Activated naive CD4-positive, alpha-beta T cell treated with anti-CD3 and anti-CD28 coated beads, Interleukin-2, amount 50 U/mL, for 16 hours (primary cell): ENCODE measurements at places on chromosomes 12 and 14.

DNA sequence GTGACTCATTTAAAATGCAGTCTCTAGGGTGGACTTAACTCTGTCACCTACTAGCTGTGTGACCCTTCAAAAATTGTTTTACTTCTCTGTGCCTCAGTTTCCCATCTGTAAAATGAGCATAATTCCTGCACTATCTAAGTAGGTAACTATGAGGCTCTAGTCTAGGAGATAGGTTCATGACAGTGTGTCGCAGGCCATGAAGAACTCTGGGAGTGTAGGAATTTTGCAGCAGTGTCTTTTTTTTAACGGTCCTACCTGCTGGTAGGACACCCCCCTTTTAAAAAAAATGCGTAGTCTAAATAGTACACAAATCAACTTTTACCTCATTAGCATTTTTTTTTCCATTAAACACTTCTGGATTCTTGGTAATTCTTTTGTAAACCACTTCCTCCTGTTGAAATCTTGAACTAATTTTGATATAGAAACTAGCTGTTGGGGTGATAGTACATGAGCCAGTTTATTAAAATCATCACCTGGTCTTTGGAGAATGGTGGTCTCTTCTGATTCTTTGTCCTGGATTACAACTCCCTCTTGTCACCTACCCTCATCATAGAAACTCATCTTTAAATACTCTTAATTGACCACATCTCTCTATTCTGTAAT, 86.0 kb upstream of the SLC38A2 start:
- DNase-seq = no peak

GRCh38 chr12:32445356-32445755, 46.0 kb downstream of the FGD4 start:
- DNase-seq = no peak

- no peak for DNase-seq
These were observed 10.6 kb downstream of the EML1 start for GRCh38 chr14:99803803-99804202.

GRCh38 chr12:49008943-49009342, 9.6 kb downstream of the PRKAG1 start:
- no peak for DNase-seq

DNA sequence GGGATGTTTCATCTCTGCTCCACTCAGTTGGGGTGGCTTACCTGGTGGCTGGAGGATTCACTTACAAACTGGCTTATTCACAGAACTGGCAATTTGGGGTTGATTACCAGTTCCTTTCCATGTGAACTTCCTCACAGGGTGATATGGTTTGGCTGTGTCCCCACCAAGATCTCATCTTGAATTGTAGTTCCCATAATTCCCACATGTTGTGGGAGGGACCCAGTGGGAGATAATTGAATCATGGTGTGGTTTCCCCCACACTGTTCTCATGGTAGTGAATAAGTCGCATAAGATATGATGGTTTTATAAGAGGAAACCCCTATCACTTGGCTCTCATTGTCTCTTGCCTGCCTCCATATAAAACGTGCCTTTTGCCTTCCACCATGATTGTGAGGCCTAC, 26.9 kb upstream of the IGF1 start:
- DNase-seq = no peak

DNA sequence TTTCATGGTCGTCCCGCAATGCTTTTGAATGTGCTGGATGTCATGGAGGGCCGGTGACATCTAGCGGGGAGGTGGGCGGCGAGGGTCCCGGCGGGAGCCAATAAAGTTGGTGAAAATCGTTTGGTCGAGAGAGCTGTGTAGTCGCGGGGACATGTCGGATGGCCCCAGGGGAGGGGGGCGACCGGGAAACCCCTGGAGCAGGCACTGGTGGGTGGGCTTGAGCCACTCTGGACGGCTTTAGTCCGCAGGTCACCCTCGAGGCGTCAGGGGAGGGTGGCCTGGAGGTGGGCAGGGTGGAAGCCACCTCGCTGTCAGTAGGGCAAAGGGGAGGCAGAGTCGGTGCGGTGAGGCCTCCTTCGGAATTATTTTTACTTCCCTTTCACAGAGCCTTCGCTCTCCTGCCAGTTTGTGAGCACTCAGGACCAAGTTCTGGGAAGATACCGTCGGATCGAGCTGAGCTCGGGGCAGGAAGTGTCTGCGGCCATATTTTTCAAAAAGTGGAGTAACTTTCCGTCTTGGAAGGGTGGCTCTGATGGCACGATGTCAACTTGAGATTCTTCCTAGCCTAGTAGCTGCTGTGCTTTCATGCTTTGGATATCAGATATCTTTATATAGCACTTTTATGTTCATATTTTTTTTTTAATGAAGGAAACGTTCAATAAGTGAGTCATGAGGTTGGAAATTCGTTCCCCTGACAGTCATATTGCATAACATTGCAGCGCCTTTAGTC, 28.2 kb downstream of the WBP11 start:
- peak; percentile 30 for DNase-seq

- DNase-seq = no peak
These were observed 586.9 kb downstream of the CCER1 start for GRCh38 chr12:90368081-90368480.

- no peak for DNase-seq
These were observed 94.7 kb upstream of the DDHD1 start for GRCh38 chr14:53247596-53248370.

DNA sequence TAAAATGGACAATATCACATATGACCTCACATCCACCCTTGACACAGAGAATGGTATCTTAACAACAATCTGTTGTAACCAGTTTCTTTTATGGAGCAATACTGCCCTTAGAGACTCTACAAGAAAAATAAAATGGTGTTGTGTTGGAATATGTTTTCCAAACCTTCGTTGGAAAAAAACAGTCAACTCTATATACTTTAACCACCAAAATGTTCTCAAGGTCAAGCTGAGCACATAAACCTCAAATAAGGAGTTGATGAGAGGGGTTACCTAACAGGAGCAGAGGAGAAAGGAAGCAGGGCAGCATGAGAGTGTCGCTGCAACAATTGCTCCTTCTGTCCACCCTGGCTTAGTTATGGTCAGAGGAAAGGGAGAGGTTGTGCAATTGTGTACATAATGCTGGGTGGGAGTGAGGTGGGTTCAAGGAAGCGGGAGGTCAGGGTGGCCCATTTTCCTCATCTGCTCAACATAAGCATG, 179.2 kb upstream of the BMP4 start:
- no peak for DNase-seq

DNA sequence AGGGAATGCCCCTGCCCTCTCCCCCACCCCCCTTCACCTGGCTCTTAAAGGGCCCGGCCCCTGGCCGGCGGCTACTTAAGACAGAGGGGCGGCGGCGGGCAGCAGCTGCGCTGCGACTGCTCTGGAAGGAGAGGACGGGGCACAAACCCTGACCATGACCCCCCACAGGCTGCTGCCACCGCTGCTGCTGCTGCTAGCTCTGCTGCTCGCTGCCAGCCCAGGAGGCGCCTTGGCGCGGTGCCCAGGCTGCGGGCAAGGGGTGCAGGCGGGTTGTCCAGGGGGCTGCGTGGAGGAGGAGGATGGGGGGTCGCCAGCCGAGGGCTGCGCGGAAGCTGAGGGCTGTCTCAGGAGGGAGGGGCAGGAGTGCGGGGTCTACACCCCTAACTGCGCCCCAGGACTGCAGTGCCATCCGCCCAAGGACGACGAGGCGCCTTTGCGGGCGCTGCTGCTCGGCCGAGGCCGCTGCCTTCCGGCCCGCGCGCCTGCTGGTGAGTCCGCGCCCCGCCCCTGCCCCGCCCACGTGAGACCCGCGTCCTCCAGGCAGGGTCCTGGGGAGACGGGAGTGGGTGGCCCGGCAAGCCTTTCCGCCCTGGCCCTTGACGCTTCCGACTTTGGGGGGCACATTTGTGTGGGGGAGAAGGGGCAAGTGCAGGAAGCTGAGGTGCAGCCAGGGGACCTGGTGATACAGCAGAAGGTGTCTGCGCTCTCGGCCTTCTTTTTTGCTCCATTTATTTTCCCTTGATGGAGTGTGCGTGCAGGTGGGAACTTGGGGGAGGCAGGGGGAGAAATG, at the start of gene IGFBP6:
Gene IGFBP6 (plus strand): TSS at position 104 of the 790 bp plus-strand sequence. CDS start 51 bp downstream, at position 155.
- peak; percentile 56 for DNase-seq

DNA sequence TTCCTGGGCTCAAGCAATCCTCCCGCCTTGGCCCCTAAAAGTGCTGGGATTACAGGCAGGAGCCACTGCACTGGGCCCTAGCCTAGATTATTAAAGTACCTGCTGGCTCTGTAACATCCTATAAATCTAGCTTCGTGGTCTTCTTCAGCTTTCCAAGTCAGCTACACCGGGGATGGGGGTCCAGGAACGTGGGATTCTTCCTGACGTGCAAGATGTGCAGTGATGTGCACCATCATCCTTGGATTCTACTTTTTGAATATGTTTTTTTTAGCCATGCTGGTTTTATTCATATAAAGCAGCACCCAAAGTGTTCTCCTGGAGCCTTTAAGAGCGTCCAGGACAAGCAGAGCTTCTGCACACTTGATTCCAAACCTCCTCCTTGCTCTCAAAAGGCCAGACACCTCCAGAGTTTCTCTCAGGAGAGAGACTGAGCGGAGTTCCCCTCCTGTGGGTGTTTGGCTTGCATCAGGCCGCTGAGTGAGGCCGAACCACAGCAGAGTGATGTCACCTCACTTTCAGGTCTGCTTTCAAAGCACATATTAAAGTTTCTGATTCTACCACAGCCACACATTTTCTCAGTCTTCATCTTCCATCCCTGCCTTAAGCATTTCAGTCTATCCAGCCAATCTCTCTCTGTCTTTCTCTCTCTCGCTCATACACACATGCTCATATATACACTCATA, 33.4 kb downstream of the VCPKMT start:
- DNase-seq = peak; percentile 87

DNA sequence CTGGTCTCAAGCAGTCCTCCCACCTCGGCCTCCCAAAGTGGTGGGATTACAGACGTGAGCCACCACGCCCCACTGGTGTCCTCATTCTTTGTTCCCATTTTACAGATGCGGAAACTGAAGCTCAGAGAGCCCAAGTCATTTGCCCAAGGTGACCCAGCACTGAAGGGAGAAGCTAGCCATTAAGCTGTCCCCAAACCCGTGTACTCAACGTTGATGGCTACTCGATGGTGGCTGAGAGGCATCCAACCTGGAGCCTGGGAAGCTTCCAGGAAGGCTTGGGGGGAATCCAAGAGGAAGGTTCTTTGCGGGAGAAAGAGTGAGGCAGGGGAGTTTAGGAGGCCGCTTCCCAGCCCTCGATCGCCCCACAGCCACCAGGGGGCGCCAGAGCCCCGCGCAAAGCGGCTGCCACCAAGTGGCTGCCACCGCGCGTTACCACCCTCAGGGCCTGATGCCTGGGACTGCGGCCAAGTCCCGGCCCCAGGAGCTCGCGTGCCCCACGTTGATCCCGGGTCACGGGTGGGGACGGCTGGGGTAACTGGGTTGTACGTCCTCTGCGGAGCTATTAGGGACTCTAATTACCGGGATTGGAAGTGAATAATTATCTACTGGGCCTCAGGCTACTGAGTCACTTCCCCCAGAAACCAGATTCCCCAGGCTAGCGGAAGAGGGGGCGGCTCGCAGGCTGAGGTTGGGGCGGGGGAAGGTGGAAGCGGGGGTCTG, 8.8 kb upstream of the SH2B3 start:
- peak; percentile 88 for DNase-seq

DNA sequence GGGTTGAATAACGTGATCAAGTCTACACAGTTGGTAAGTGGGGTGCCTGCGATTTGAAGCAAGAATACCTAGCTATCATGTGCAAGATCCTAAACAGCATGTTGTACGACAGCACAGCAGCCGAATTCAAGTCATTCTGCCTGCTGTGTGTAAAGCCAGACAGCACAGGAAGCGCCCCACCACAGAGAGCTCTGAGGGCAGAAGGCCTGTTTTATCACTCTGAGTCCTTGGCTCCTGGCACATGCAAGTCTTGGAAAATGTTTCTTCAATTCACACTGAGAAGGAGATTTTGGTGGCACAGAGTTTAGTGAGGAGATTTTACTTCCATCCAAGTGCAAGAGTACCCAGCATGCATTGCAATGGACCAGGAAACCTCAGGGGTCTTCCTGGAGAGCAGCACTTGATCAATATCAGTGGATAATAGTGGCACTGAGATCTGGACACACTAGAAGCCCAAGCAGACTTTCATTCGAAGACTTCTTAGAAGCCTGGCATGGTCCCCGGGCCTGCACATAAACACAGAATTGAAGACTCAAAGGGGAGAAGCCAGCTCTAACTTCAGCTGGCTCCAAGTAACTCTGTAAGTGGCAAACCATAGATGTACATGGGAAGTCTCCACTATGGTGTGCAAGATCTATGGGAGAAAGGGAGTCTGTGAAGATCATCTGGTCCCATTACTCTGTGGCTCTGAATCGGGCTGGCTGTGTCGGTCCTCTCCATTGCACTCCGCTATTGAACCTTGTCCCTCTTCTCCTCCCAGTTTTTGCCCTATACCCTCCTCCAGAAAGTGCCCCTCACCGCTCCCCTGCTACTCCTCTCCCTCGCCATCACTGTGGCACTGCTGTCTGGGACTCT, 1.5 kb upstream of the KRT1 start:
- DNase-seq = peak; percentile 28

DNA sequence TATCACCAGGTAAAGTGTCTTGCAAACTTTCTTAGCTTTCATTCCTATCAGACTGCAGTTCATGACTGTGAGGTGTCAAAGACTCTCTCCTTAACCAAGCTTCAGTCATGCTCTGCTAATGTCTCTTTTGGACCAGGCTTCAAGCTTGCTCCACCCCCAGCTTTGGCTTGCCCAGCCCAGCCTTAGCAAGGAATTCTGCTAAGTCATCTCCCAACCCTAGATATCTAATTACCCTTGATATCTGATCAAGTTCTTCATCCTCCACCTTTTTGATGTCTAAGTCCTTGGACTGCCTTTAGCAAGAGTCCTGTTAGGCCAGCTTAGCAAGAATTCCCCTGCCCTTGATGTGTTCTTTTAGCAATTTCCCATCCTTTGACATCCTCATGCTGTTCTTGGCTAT, 108.9 kb upstream of the FGD4 start:
- no peak for DNase-seq

DNA sequence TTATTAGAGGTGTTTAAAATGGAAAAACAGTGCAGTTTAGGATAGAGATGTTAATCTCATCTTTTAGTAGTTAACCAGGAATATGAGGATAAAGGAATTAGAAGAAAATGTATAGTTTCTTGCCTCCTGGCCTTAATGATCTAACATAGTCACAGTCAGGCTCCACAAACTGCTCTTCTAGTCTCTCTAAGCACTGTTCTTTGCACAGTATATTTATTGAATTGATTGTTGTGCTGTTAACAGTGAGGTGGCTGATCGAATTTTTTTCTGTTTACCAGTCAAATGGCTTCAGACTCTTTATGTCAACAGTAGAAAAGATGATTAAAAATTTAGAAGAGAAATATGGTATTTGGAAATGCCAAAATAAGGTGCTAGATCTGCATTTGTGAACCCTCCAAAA, 37.8 kb downstream of the ATF7IP start:
- no peak for DNase-seq
